DMS153 (cell line): ENCODE measurements at places on chromosomes 1 and 21.

GRCh38 chr1:161706113-161706481 is 932 bp upstream of the FCRLA start:
- DNase-seq: no peak

DNA sequence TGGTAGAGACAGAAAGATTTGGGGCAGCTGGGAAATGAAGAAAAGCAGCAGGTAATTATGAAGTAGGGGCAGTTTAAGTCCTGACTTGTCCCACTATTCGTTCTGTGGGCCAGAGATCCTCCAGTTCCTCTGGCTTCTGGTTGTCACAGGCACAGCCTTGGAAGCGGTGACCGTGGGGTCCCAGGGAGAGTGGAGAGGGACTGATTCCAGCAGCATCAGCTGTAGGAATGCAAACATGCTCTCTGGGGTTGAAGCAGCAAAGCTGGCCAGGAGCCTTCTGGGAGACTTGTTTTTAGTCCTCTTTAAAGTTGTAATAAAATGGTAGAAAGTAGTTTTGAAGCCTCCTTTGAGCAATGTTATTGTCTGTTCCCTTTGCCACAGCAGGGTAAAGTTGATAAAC is 488.0 kb downstream of the LMO4 start:
- DNase-seq: no peak

GRCh38 chr1:156387870-156388173 is 18.8 kb downstream of the RHBG start:
- no peak for DNase-seq

DNA sequence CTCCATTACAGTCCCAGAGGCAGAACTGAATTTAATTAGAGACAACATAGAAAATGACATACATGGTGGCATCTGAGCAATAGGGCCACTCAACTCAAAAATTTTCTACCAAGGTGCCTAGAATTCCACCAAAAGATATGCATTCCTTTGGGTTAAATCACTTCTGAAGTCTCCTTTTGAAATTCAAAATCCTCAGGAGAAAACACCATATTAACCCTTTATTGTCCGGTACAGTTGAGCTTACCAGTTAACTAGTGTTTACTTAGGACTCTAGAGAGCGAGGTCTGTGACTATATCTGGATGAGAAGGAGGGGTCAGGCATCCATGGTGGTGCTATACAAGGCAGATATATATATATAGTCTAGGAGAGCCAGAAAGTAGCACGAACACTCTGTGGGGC is 355.6 kb upstream of the CAMK1G start:
- DNase-seq: no peak

DNA sequence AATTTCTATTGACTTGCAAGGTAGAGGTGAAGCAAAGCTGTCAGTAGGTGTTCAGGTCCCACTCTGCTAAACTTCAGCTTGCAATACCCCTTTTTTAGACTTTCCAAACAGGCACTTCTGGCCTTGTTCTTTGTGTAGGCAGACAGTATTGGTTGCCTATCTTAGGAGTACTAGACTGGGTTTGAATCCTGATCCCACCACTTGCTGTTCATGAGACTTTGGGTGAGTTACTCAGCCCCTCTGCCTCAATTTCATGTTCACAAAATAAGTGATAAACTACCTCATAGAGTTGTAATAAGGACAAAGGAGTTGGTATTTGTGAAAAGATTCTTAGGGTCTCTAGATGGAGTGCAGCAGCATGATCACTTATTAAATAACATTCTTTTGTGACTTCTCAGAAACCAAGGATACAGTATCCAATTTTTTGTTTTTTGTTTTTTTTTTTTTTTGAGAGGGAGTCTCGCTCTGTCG is 5.2 kb downstream of the RCC1 start:
- no peak for DNase-seq

DNA sequence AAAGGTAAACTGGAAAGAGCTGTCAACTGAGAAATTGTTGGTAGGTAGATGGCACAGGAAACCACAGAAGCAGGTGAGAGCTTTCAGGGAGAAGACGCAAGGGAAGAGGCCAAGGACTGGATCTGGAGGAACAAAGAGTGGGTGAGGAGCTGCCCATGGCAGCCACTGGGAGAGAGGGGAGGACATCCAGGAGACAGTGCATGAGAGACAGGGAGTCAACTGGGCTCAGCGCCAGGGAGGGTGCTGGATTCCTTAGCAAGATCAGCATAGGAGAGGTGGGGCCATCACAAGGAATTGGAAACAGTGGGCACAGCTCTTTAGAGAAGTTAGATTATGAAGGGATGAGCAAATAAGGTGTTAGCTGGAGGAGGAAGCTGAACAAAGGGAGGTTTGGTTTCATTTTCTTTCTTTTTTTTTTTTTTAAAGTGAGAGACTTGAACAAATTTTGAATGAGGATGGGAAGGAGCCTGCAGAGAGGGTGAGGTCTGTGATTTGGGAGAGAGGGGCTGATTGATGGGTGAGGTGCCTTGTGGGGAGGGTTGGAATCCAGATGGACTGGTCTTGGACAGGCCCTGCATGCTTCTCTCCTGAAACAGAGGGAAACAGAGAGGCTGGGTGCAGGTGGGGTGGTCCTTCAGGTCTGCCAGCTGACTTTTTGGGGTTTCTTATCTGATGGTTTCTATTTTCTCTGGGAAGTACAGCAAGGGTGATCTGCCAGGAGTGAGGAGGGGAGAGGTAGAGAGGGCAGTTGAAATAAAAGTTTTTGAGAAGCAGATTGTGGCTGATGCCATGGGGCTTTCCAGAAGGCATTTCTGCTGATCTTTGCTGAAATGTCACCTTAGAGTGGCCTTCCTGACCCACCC is 5.4 kb downstream of the CYP4B1 start:
- DNase-seq: no peak

DNA sequence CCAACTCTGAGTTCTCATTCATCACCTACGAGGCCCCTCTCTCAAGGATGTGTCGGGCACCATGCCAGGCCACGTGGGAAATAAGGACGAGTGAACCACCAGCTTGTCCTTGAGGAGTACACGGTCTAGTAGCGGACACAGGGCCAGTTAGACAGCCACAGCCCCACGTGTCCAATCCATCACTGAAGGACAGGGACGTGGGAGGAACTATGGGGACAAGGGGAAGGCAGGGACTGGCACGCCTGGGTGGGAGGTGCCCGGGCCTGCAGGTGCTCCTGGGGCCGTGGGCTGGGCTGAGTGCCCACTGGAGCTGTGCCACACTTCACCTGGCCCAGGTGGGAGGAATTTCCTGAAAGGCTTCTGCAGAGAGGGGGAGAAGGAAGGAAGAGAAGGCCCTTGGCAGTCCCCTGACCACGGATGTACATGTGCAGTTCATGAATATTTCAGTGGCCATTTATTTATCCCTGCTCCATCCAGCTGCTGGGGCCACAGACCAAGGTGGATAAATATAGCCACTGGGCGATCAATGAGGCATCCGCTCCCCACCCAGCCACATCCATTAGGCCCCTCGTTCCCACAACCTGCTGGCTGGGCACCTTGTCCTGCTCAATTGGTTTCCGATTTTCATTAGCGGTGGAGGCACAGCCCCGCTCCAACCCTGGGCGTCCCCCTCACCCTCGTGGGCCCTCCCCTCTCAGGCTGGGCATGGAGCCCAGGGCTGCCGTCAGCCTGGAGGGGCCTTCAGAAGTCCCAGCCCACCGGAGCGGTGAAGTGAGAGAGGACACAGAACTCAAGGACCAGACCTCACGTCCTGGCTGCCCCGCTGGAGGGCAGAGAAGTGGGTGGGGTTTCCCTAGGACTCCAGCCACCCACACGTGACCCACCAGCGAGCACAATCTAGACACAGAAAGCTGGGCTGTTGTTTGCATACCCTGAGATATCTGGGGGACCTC is 59.5 kb downstream of the CASZ1 start:
- peak; percentile 82 for DNase-seq

DNA sequence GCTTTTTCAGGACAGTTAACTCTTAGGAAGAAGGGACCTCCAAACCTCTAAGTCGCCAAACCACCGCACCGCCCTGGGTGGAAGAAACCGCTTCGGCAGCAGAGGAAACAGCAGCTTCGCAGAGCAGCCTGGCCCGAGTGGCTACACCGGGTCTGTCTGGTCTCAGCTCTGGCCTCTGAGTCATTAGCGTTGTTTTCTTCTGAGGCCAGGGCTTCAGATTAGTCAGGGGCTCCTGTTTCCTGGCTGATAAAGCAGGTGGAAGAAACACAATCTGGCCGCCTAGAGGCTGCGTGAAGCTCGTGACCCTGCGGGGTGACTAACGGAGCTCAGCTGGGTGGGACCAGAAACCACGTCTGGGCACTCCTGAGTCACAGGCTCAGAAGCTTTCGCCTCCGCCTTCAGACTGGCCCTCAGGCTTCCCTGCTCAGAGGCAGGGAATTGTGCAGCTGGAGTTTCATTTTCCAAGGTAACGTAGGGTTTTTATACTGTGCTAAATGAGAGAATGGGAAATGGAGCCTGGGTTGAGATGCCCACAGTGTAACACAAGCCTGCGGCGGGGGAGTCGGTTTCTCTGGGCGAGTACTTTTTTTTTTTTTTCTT is 44.9 kb downstream of the CHAF1B start:
- DNase-seq: peak; percentile 10

- DNase-seq: no peak
Observed at GRCh38 chr1:72892461-72892860, 610.1 kb upstream of the NEGR1 start.

- DNase-seq: no peak
Observed at GRCh38 chr1:1082239-1082775, 8.2 kb upstream of the RNF223 start.

DNA sequence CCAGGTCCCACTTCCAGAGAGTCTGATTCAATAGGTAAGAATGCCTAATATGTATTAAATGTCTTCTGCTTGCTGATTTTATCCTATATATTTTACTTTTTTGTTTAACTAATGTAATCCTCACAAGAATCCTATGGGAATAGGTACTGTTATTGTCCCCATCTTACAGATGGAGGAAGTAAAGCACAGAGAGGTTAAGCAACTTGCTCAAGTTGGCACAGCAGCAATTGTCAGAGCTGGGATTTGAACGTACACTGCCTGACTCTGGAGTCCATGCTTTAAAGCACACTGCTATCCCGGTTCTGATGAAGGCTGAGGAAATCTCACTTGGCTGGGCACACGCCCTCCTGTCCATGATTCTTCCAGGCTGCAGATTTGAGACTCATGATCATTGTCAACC is 62.8 kb downstream of the IGSF21 start:
- no peak for DNase-seq

- DNase-seq: no peak
Observed at GRCh38 chr1:228354390-228355320, 52.0 kb downstream of the TRIM11 start.

GRCh38 chr1:151944857-151945575 is 35.7 kb upstream of the THEM4 start:
- DNase-seq: no peak

DNA sequence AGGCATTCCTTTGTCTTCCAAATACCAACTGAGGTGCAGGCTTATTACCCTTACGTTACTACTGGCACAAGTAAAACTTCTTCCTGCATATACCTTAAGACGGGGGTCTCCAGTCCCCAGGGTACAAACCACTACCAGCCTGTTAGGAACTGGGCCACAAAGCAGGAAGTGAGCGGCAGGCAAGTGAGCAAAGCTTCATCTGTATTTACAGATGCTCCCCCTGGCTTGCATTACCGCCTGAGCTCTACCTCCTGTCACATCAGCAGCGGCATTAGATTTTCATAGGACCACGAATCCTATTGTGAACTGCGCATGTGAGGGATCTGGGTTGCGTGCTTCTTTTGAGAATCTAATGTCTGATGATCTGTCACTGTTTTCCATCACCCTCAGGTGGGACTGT is 113.1 kb downstream of the SLC45A1 start:
- no peak for DNase-seq

DNA sequence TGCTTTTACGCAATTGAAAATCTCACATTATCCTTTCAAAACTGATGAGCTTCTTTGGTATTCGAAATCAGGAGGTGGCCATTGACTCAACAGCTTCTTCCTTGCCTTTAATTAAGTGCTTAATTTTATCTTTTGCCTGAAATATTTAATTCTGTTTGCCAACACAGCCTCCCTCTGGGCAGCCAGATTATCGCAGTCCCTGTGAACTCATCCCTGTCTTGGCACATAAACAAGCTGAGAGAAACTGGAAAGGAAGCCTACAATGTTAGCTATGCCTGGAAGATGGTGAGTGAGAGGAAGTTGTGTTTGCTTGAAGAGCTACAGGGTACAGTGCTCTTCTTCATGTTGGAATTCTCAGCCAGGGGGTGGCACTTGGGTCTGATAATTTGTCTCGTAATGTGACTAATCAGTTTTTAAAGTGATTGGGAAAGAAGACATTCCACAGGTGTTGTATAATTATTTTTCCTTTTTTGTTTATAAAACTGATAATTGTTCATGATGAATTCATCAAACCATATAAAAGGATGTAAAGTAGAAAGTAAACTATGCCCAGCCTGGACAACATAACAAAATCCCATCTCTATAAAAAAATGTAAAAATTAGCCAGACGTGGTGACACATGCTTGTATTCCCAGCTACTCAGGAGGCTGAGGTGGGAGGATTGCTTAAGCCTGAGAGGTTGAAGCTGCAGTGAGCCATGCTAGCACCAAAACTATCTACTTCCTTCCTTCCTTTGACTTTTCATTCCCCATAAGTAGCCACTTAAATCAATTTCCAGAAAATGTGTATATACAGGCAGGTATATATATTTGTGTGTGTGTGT is 90.1 kb upstream of the RAVER2 start:
- no peak for DNase-seq

- DNase-seq: no peak
Observed at GRCh38 chr21:27681038-27681437, 714.1 kb upstream of the ADAMTS5 start.

GRCh38 chr1:197788741-197789739 is 13.8 kb upstream of the DENND1B start:
- no peak for DNase-seq

DNA sequence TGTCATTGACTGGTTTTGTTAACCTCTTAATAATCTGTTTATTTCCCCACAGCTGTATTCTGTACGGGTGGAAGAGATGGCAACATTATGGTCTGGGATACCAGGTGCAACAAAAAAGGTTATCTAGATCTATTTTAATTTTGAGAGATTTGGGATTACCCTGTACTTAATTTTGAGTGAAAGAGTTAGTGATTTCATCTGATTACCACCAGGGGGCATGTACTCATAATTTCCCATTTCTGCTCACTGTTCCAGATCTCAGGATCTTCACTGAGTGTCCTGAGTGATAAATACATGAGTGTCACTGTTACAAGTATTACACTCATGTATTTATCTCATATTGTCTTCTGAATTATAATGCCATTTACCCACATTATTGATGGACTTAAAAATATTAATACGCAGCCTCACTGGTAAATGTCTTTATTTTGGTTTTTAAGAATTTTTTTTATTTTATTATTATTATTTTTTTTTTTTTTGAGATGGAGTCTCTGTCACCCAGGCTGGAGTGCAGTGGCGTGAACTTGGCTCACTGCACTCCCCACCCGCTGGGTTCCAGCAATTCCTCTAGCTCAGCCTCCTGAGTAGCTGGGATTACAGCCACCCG is 27.4 kb downstream of the DTL start:
- DNase-seq: peak; percentile 11

GRCh38 chr1:58573138-58573537 is 3.9 kb downstream of the TACSTD2 start:
- DNase-seq: no peak

- no peak for DNase-seq
Observed at GRCh38 chr1:234608025-234608910, 1.7 kb downstream of the IRF2BP2 start.
